ENCODE measurements at places on chromosomes 11 and 22.

DNA sequence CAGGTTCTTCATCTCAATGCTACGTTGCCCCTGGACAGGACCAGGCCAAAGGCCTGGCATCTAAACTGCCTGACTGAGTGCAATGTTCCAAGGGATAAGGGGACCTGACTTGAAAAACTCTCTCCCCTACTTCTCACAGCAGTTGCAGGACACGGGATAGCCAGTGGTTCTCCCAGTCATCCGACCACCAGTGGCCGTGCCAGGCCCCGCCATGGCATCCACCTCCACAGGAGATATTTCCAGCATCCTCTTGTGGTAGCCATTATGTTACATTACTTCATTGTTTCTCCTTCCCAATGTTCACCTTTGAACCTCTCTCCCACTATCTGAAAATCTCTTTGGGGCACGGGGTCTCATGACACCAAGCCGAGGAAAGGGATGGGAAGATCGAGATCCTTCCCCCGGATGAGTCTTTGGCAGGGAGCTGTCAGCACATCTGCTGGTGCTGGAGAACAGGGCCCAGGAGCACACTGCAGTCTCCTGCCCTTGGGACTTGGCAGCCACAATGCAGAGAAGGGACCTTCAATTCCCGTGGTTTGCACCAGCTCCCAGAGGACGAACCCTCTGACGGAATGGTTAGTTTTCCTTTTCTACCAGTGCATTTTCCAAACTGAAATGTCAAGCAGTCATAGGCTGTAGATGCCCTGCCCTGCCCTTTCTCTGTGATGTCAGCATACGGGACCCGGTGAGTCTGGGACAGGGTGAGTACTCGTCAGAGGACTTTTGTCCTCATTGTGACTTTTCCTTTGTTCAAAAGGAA lies 121.2 kb downstream of the ETS1 start:
- no peak for DNase-seq

DNA sequence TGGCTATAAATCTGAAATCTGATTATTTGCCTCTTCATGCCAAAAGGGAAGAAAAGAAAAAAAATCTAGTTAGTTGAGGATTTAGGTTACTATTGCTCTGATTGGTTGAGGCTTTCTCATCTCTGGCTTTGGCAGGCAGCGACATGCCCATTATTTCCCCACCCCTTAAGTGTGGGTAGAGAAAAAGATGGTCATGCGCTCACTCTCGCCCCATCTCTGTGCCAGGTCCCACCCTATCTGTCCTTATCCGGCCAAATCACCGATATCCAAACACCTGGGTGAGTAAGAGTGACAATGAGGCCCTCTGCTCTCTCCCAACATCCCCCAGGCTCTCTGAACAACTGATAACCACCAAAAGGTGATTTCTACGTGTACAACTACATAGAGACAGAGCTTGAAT lies 31.2 kb upstream of the SNX19 start:
- DNase-seq: no peak

GRCh38 chr22:42732081-42732480 lies 11.4 kb upstream of the A4GALT start:
- DNase-seq: no peak

DNA sequence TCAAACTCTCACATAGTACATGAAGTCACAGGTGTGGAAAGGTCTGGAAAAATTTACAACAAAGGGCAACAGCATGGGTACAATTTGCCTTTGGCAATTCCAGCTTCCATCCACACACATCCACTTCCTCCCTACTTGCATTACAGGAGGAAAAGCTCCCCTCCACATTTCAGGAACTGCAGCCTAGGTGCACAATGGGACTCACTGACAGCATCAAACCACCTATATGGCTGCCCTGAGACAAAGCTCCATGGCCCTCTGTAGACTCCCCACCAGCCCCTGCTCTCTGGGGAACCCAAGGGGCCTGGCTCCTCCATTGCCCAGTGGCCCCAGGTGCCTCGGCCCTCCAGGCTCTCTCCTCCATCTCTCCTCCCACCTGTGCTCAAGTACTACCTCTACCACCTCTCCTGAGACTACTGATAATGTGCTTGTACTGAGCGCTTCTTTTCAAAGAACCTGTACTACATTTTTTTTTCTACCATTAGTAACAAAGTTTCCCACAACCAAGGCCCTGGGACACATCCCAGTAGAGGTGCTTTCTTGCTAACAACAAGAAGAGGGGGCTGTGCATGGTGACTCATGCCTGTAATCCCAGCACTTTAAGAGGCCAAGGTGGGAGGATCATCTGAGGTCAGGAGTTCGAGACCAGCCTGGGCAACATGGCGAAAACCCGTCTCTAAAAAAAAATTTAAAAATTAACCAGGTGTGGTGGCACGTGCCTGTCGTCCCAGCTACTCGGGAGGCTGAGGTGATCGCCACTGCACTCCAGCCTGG lies 4.9 kb downstream of the YPEL1 start:
- DNase-seq: no peak

DNA sequence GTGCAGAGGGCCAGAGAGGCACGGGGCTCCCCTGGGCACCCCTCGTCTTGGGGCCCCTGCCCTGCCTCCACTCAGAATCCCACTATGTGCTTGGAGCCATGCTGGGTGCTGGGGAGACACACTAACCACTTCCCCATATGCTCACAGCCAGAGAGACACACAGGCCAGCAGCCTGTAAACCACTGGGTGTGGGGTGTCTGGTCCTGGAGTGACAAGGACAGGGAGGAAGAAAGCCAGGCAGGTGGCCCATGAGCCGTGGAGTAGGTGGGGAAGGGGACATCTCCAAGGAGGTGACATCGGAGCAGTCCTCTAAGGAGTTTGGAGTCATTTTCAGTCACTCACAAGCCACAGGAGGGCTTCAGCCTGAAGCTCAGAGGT lies 58.9 kb downstream of the CDKN1C start:
- no peak for DNase-seq

- no peak for DNase-seq
Observed at GRCh38 chr11:70862093-70862492, 390.3 kb downstream of the SHANK2 start.

- no peak for DNase-seq
Observed at GRCh38 chr11:47881145-47881544, 33.0 kb upstream of the NUP160 start.

- DNase-seq: no peak
Observed at GRCh38 chr22:36439481-36440271, 41.8 kb downstream of the TXN2 start.

GRCh38 chr22:28792491-28793383 lies 7.6 kb downstream of the XBP1 start:
- no peak for DNase-seq

DNA sequence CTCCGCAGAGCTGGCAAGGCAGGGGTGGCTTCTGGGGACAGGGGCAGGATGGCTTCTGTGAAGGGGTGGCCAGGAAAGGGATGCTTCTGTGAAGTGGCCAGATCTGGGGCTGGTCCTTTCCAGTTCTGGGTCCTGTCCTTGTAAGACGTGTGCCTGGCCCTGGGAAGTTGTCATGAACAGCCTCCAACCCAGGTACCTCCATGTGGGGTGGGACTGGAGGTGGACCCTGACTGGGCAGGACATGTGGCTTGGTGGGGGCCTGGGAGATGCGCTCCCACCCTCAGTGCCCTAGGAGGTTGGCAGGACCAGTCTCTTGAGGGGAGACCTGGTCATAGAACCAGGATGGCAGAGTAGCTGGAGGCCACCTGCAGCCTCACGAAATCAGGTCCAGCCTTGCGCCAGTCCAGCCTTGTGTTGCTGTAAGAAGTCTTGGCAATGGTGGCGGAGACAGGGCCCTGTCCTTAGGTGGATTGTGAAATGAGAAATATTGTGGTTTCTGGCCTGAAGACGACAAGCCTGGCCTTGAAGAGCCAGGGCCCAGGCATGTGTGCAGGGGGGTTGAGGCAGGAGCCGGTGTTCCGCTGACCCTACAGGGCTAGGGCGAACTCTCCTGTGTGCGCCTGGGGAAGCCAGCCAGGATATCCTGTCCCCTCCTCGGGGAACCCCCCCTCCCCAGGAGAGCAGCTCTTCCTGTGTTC lies 2.6 kb downstream of the KCNQ1 start:
- no peak for DNase-seq

DNA sequence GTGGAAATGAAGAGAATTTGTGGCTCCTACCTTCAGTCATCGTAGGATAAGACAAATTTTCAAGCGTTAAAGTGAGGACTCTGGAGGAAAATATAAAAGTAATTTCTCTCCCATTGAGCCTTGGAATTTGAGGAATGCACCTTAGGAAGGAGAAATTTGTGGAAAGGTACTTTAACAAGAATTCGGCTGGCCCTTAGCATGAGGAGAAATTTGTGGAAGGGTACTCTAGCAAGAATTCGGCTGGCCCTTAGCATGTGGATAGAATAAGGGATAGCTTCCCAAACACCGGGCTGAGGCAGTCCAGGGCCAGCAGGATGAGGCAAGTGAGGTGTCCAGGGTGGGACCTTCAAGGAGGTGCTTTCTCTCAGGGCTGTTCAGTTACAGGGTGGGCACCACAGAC lies 33.2 kb upstream of the FAR1 start:
- no peak for DNase-seq

DNA sequence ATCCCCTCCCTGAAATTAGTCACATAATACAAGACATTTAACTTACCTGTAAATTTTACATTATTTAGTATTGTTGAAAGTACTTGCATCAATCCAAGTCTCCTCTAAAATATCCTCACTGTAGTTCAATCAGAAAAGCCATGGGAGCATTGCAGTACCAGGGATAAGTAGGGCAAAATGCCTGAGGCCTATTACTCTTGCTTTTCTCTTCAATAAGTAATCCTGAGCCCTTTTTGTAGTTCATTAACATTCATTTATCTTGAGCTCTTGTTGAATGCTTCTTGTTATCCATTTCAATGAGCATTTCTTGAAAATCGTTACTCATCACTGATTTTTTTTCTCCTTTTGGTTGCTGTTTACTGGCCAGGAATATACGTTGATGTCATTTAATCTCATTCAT lies 414.7 kb downstream of the LRRC4C start:
- DNase-seq: no peak

- no peak for DNase-seq
Observed at GRCh38 chr22:41619979-41620588, 759 bp downstream of the DESI1 start.

DNA sequence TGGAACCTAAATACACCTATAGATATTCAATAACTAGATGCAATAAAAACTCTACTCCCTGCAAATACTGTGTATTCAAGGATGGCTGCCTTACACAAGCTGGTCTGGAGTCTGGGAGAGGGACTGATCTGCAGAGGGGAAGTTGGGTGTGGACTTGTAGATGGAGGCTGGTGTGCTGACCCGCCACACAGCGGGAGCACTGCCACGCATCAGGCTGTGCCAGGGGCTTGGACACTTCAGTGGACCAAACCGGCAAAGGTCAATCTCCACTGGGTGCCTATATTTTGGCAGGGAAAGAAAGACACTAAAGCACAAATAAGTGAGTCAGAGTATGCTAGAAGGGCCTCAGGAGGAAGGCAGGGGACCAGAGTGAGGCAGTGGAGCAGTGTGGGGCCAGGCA lies 2.1 kb upstream of the SHANK3 start:
- DNase-seq: no peak

DNA sequence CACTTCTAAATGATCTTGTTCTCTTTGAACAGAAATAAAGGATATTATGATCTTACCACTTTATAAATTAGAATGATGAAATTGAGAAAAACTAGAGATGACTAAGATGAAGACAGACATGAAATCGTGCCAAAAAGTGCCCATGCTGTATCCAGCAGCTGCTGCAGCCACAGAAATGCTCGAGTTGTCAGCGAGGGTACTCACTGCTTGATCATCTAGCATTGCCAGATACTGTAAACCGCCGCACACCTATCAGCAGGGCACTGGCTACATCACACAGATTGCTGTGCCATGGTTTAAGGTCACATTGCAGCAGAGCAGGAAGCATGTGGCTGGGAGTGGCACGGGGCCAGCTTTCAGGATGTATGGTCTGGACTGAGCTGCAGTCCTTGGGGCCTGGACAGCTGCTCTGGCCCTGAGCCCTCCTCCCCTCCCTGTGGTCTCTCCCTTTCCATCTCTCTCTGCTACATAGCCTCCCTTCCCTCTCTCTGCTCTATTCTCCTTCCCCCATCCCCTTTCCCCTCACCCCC lies 51.0 kb upstream of the SEPTIN5 start:
- DNase-seq: no peak

- no peak for DNase-seq
Observed at GRCh38 chr11:3162410-3163240, 2.5 kb downstream of the OSBPL5 start.

- DNase-seq: no peak
Observed at GRCh38 chr22:41498303-41498835, 29.5 kb downstream of the ACO2 start.

DNA sequence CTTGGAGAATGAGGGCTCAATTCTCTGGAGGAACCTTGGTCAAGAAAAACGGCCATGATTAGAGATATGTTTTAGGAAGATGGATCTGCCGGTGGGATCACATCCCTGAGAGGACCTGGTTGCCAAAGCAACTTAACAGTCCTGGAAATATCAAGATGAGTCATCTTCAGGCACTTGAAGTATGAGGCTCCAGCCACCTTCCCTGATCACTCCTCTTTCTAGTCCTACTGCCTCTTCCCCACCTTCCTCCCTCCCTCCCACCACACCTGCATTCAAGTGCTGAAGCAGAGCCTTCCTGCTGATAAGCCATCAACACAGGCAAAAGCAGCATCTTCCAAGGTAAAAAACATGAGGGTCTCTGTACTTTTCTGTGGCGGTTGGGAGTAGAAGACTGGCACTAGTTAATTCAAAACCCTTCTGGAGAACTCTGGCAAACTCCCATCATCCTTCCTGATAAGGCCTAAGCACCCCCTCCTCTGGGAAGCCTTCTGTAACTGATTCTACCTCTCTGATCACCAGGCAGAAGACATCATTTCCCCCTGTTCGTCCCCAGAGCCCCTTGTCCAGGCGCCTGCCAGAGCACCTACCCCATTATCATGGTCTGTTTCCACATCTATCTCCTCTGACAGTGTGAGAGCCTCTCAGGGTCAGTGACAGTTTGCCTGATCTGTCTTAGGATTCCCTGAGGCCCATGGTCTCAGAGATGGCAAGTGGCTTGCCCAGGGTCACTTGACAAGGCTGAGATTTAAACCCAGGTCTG lies 79.8 kb downstream of the CLPB start:
- DNase-seq: no peak

DNA sequence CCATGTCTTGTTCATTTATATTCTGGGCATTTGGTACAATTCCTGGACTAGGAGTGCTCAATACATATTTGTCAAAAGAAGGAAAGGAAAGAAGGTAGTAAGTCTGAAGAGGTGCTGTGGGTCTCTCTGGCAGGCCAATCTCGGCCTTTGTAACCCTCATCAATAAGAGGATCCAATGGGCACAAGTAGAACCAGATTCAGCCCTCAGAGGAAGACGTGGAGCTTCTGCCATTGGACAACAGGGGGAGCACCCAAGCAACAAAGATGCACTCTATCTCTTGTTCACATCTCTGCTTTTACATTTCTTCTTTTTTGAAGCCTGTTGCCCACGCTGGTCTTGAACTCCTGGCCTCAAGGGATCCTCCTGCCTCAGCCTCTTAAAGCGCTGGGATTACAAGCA lies 2.2 kb upstream of the VPS11 start:
- no peak for DNase-seq

GRCh38 chr11:72375241-72375960 lies 58.9 kb downstream of the CLPB start:
- no peak for DNase-seq
